NCI-H2081 (cell line): ENCODE measurements at places on chromosomes 12 and 14.

GRCh38 chr14:98404811-98405210, 867.2 kb downstream of the BCL11B start:
- DNase-seq, result no peak

GRCh38 chr12:31207799-31208465, 118.0 kb downstream of the SINHCAF start:
- no peak for DNase-seq

GRCh38 chr14:55084401-55085059, 33.1 kb downstream of the MAPK1IP1L start:
- DNase-seq, result no peak

- no peak for DNase-seq
Measured at GRCh38 chr12:90338365-90338764, 616.6 kb downstream of the CCER1 start.

GRCh38 chr12:10115890-10116289, 14.1 kb downstream of the CLEC7A start:
- no peak for DNase-seq

DNA sequence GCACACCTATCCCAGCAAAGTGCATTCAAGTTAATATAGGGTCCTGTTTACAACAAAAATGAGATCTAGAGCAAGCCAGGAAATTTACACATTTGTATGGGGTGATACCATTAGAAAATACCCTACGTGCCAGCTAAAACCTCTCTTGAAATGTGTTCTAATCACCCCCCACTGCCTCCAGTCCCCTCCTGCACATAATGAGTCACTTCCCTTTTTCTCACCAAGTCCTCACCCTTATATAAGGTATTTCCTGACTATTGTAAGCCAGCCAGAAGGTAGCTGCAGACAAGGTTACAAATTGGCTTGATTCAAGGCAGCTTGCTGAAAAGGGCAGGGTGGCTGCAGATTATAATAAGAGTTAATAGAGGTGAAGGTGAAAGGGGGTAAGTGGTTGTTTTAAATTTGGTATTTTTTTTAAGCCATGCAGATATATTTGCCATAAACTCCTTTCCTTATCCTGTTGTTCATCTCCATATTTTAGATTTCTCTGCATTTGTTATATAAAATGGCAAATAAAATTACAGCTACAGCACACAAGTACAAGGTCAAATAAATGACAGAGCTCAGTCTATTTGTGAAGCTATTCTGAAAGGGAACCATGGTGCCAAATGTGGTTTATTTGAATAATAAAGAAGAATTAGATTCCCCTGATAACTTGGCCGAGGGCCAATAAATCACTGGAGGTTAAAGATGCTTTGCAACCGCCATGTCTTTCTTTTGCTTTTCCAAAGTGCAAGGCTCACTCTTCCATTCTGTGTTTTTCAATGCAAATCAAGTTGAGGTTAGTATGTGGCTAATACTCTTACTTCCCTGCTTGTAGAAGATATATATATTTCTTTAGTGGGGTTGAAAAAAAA, 385.9 kb downstream of the EGLN3 start:
- peak; percentile 39 for DNase-seq

DNA sequence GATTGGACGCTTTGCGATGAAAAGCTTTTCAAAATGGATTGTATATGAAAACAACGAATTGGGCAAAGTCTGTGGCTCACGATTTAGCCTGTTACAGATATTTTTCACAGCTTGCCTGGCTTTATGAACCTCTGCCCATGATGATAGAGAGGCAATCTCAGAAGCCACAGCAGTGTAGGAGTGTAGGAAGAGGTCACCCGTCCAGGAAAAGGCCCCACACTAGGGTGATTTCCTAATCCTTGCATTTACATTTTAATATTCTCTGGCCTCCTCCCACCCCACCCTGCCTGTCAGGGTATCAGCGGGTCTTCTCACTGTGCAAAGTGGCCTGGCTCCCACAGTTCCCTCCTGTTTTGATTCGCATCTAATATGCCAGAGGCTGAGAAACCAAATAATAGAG, 81.8 kb upstream of the FOXN3 start:
- no peak for DNase-seq

DNA sequence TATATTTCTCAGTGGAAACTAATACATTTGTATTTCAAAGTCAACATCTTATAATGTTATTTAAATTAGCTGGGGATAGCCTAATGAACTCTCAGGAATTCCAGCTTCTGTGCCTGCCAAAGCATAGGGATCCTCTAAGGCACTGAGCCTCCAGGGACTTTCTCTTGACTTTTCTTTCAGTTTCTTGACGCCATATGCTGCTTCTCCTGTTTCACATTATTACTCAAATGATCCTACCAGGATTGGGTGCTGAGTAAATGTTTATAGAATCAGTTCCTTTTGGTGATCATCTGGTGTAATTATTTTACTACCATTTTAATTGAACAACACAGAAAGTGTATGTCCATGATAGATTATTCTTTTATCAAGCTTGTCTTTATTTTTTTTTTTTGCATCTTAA, 7.9 kb downstream of the METTL25 start:
- no peak for DNase-seq

DNA sequence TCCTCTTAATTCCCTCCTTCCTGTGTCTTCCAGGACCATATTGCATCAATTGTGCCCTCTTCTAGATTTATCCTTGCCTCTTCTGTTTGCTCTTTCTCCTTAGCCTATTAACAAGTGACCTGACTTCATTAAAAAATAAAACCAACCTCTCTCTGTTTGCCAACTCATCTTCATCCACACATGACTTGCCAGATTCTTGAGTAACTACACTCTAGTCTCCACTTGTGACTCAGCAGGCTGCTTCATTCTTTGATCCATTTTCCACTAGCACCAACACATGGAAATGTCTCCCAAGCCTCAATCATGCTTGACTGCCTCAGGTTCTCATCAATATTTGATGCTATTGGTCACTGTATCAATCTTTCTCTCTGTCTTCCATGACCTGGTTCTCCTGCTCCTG, 492.4 kb upstream of the TMPO start:
- DNase-seq, result no peak

GRCh38 chr14:22887260-22887989, 4.4 kb downstream of the REM2 start:
- DNase-seq, result no peak

- DNase-seq, result no peak
Measured at GRCh38 chr12:129693731-129694130, 210.1 kb downstream of the TMEM132D start.

DNA sequence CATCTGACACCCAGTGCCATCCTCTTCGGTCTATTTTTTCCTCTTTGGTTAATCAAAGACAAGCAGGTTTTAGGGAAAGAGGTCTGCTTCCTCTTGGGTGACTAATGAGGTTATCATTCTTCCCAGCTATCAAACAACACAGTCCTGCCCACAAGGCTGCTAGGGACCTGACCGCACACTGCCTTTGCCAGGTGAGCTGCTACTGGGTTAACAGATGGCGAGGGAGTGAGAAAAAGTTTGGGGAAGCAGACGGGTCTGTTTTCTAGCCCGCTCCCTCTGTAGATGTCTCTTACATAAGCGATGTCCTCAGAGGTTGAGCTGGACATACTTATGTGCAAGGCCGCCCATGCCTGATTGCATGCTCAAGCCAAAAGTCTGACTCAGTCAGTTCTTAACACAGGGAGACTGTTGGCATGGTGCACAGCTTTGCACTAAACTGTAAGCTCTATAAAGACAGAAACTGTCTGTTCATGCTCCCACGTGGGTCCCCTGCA, 94.1 kb downstream of the SLC15A4 start:
- no peak for DNase-seq

- no peak for DNase-seq
Measured at GRCh38 chr14:72000907-72001306, 68.7 kb downstream of the RGS6 start.

- no peak for DNase-seq
Measured at GRCh38 chr14:74829251-74829650, 46.7 kb downstream of the PROX2 start.

DNA sequence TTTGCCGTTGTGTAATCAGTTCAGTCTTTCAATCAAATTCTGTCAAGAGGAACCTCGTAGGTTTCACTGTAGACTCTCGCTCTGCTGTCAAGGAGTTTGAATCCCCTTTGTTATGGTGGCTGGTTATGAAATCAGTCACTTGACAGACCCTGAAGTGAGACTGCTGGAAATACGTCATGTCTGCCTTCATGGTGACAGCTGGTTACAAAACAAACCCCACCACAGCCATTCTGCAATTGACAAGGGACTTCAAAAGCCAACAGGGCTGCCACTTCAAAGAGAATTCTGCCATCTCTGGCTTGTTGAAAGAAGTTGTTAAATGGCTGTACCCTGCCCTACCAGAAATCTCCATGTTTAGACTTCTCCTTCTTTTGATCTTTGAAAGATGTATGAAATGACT, 286.9 kb downstream of the ERC1 start:
- DNase-seq, result no peak

DNA sequence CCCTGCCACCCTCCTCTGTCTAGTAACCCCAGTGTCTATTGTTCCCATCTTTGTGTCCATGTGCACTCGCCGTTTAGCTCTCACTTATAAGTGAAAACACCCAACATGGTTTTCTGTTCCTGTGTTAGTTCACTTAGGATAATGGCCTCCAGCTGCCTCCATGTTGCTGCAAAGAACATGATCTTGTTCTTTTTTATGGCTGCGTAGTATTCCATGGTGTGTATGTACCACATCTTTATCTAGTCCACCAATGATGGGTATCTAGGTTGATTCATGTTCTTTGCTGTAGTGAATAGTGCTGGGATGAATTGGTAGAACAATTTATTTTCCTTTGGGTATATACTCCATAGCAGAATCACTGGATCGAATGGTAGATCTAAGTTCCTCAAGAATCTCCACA, 51.0 kb upstream of the RFLNA start:
- DNase-seq, result no peak

GRCh38 chr14:90518941-90519256, 122.1 kb downstream of the CALM1 start:
- DNase-seq, result no peak

- no peak for DNase-seq
Measured at GRCh38 chr12:106873983-106874382, 81.7 kb upstream of the TMEM263 start.

GRCh38 chr14:105098316-105098715, 33.1 kb upstream of the GPR132 start:
- no peak for DNase-seq

DNA sequence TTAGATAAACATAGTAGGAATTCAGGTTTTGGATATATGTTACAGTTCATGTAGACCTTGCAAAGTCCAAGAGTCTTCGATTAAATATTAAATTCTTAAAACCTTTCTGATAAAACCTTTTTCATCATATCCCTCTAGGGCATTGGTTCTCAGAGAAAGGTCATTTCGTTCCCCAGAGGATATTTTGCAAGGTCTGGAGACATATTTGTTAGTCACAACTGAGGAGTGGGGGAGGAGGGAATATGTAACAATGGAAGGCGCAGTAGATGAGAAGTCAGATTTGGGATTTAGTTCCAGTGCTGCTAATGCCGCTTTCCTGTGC, 5.3 kb downstream of the TMEM253 start:
- no peak for DNase-seq

GRCh38 chr14:50312734-50313054, 570 bp downstream of the DMAC2L start:
- no peak for DNase-seq

GRCh38 chr12:126218697-126219096, 1153.5 kb downstream of the AACS start:
- no peak for DNase-seq

GRCh38 chr12:70255311-70255710, 12.1 kb downstream of the CNOT2 start:
- DNase-seq, result no peak

- DNase-seq, result no peak
Measured at GRCh38 chr12:42683266-42683665, 93.7 kb upstream of the PRICKLE1 start.

DNA sequence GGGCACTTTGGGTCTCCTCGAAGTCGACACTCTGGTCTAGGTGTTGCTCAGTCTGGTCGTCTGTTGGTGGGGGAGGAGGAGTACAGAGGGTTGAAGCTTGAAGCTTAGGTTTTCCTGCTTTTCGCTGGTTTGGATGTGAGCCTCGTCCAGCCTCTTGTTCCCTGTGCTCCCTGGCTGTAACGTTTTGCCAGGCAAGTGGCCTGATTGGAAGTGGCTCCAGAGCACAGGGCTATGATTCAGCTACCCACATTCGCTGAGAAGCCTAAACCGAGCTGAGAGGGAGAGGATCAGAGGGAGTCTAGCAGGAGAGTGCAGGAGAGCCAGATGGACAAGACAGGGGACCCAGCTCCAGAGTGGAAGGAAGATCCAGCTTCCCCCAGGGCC, 6.1 kb downstream of the HOXC10 start:
- no peak for DNase-seq

DNA sequence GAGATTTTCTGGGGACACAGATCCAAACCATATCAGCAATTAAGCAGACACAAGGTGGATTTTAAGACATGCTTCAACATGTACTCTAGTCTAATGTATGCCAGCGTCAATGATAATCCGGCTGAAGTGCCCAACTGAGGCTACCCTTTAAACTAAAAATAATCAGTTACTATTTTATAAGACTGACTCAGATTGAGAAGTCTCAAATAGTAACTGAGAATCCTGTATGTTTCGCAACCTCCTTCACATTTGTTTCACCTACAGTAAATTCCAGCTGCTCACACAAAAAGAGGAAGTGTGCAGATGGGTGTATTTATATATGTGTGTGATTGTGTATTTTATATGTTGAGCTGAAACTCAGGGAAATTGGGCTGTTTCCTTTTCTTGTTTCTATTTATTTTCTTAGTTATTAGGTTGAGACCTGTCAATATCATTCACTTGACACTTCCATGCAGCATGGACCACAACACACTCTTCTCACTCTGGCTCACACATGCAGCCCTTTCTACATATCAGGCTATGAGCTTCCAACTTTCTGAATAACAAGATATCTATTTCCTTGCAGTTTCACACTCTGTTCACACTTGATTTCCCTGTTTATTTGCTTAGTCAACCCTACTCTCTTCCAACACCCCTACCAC, 1224.9 kb upstream of the TMEM132C start:
- DNase-seq, result no peak

DNA sequence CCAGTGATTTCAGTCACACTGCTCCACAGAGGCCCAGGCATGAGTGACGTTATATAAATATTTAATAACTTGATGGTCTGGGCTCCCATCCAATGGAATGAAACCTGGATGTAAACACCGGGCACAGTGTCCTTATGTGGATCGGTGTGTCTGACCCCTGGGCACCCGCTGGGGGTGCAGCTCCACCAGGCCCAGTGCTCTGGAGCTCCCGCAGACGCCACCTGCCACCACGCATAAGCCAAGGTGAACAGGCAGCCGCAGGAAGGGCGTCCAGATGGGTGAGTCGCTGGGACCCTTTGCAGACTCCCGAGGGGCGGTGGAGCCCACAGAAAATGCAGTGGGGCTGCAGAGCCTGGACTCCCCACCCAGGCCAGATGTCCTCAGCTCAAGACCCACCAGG, 121.6 kb downstream of the SCARB1 start:
- no peak for DNase-seq
